ENCODE measurements at places on chromosomes 13 and 19.

DNA sequence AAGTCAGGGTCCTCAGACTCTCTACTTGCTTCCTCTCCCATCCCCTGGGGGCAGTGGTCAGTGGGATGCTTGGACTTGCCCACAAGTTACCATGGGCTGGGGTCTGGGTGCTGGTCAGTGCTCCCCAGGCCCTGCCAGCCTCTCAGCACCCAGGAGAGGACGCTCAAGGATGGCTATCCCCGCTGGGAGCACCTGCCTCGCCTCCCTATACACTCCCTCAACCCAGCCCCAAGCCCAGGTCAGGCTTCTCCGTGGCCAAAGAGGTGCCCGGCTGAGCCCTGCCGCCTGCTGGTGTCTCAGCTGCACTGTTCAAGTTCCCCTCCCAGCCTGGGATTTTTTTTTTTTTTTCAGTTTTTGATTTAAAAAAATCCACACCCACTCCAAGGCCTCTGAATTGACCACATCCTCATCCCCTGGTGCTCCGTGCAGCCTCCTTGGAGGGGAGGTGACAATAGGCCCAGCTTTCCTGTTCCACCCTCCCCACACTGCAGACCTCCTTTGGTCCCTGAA is 10.8 kb downstream of the F2RL3 start:
- DNase-seq, result peak; percentile 30

GRCh38 chr13:28538932-28539331 is 44.0 kb upstream of the FLT1 start:
- DNase-seq, result peak; percentile 18

- no peak for DNase-seq
Observed at GRCh38 chr13:112065521-112065866, 1.5 kb upstream of the SOX1 start.

DNA sequence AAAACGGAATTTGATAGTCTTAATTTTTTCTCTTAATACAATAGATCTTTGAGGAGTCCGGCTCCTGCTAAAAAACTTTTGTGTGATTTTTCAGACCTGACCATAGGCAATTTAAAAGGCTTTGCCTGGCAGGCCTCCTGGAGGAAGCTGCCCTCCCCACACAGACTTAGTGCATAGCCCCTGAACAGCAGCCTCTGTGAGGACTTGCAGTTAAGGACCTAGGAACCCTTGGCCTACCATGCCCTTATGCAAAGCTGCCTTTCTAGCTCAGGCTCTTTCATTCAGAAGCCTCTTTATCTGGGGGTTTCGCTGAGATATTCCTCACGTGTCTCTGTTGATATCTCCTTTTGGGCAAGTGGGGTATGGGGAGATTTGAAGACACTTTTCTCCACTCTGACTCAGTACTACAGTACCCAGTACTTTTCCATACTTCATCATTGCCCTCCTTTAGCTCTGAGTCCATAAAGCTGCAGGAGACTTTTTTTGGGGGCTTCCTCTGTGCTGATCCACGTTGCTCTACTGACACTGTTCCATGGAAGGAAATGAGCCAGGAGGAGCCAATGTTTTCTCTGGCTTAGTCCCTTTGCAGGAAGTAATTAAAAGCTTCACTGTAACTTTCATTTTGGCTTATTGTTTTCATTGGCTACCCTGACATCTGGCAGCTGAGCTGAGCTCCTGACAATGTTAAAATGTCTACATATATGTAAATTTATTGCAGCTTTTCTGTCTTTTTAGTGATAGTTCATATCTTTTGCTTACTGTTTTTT is 283.1 kb downstream of the TDRD3 start:
- DNase-seq, result no peak

DNA sequence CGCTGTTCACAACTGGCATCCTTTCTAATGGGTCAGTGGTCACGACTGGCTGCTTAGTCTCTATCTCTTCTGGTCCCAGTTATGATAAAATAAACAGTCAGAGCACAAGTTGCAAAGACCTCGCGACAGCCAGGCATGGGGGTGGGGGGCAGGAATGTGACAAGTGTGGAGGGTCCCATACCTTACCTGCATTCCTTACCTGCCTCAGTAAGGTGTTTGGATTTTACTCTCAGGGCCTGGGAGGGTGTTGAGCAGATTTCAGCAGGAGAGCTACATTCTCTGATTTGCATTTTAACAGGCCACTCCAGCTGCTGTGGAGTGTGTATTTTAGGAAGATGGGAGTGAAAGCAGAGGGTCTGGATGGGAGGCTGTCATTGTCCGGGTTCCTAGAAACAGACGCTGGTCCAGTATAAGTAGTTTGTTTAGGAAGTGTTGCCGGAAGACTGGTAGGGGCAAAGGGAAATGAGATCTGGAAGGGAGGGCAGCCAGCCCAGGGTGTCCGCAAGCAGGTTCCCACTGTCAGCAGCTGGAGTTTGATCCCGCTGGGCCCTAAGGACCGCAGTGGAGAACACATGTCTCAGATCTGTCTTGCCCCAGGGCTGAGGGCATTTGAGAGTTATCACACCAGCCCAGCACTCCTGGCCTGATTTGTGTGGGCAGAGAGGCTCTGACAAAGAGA is 920.0 kb downstream of the UQCRFS1 start:
- DNase-seq, result no peak

DNA sequence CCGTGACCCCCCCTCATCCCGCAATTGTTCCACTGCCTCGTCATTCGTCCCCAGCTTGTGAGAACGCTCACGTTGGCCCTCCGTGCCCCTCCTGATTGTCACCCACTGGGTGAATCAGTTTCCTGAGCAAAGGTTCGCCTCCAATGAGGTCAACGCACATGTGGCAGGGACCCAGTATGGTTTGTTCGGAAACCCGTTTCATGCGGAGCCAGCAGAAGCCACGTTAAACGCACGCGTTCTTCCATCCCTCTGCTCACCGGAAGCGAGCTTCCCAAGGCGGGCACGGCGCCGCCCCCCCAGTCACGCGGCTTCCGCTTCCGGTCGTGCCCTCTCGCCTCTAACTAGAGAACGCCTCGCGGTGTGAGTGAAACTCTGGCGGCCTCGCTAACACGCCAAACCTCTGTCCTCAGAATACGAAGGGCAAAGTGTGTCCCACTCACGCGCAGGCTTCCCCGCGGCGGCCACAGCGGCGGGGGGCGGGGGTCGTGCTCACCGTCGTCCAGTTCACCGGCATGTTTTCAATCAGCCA is 18.0 kb upstream of the CFAP97D2 start:
- DNase-seq, result no peak

- no peak for DNase-seq
Observed at GRCh38 chr13:31245598-31246373, 46.0 kb downstream of the B3GLCT start.

DNA sequence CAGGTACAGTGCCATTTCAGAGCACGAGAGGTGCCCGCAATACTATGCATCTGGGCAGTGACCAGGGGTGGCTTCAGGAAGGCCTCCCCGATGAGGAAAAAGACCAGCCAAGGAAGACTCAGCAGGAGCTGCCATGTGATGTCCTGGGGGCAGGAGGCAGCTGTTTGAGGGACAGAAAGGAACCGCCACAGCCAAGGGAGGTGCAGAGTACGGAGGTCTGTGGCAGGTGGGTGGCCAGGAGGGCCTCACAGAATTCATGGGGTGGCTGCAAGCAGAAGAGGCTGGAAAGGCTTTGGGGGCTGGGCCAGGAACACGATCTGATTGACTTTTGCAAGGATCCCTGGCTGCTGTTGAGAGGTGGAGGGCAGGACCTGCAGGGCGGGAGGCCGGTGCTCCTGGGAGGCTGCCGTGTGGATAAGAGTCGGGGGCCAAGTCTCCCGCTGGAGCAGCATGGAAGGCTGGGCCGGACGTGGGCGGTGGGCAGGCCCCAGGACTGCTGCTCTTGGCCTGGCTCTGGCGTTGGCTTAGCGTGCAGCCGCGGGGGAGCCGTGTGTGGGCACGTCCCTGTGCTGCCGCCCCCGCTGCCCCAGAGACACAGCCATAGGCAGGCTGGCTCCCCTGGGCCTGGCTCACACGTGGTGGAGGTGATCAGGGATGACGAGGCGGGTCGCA is 29.1 kb downstream of the CEBPA start:
- no peak for DNase-seq

GRCh38 chr13:59863621-59864020 is 300.1 kb downstream of the DIAPH3 start:
- no peak for DNase-seq

GRCh38 chr13:99749271-99750019 is 222.1 kb downstream of the ZIC5 start:
- DNase-seq, result no peak

DNA sequence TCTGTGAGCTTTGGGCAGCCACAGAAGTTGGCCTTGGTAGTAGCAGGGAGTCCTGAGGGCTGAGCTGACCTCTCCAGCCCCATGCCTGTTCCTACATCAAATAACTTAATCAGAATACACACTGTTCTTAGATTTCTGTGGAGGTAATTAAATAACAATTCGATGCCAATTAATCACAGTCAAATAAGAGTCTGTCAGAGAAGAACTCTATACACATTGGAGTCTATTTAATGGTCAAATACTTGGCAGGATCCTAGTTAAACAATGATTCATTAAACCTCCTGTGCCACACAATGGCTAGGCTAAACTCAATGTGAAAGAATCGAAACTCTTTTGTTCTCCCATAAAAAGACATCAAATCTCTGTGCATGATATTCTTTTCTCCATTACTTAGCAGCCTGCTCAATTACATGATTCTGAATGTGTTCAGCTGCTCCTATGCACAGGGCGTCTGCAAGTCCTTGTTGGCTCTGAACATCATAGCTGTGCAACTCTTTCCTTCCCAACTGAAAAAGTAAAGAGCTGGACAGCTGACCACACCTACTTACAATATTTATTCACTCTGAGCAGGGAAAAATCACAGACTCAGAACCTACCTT is 173.1 kb downstream of the ABCC4 start:
- no peak for DNase-seq

DNA sequence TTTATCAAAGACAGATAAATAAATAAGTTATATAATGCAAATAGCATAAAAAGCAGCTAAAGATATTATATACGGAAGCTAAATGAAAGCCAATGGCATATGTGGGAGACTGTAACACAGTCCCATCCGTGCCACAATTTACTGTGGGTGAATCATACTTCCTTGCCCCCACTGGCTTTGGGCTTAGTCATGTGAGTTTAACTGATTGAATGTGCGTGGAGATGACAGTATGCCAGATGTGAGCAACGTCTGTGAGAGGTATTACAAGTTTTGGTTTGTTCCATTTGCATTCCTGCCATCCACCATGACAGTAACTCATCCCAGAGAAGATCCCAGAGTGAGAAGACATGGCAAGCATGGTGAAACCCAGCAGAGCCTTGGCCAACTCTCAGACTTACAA is 340.0 kb downstream of the SUCLA2 start:
- no peak for DNase-seq

- DNase-seq, result no peak
Observed at GRCh38 chr13:26629260-26629825, 71.9 kb downstream of the WASF3 start.

DNA sequence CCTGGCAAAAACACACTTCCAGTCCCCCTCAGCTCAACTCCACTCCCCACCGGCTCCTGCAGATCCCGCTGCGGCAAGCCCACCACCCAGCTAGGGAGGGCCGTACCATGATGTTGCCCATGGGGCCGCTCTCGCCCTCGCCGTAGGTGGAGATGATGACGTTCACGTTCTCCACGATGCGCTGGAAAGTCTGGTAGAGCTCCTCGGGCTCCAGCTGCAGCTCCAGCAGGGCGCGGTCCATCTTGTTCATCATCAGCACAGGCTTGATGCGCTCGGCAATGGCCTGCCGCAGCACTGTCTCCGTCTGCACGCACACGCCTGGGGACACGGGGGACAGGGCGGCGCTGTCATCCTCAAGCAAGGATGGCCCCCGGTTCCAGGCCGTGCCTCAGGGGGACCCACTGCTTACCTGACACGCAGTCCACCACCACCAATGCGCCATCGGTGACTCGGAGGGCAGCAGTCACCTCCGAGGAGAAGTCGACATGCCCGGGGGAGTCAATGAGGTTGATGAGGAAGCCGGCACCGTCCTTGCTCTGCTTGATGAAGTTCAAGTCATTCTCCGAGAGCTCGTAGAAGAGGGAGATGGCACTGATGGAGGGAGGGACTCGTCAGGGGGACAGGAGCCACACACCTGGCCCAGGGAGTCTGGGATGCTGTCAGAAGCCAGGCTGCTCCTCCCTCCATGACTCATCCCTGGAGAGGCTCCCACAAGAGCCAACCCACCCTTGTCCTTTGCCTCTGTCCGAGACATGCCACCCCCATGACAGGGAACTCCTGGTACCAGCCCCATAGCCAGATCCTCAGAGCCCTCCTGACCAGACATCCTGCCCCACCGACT is 2.3 kb downstream of the EEF2 start:
- no peak for DNase-seq

DNA sequence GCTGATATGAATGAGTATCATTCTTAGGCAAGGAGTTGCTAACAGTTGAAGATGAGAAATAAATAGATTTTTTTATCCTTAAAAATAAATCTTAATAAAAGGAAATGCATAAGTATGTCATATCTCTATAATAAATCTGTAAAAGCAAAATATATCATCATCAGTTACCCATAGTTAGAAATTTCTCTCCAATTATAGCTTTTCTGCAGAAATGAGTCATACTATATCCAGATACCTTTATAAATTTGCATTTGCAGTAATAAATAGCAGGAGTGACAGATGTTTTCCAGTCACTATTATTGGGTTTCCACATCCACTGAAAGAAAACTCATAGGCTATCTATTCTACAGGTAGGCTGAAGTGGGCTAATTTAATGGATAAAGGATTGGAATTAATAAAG is 829.8 kb downstream of the PCDH9 start:
- no peak for DNase-seq

DNA sequence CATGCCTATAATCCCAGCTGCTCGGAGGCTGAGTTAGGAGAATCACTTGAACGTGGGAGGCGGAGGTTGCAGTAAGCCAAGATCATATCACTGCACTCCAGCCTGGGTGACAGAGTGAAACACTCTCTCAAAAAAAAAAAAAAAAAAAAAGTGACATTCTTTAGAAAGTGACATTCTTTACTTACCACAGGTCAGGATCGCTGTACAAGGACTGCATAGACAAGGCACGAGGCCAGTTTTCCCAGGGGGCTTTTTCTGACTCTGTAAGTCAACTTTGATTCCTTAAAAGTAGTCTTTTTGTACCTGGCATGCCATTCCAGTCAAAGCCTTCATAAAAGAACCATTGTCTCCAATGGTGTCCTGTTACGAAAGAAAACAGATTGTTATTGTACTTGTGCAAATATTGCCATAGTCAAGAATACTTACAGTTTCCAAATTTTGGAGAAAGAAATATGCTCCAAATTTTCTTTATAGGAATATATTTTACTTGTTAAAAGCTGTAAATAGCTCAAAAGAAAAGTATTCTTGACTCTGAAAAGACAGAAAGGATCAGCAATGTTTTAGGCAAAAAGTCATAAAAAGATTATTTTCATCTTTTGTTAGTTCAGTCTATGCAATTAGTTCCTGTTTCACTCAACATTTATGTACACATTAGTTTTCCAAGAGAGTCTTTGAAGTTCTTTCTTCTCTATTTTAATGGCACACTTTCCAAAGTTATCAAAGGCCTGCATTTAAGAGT is 39.3 kb downstream of the CEACAM1 start:
- no peak for DNase-seq

DNA sequence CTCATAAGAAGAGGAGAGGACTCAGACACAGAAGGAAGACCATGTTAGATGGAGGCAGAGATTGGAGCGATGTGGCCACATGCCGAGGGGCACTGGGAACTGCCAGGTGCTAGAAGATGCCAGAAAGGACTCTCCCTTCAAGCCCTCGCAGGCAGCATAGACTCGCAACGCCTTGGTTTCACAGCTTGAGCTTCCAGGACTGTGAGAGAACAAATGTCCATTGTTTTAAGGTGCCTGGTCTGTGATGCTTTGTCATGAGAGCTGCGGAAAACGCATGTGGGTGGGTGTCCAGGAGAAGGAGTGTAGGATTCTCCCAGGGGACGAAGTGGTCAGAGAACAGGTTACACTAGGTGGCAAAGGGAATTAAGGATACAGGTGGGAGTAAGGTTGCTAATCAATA is 125.9 kb upstream of the USP29 start:
- no peak for DNase-seq

Data from activated CD4-positive, alpha-beta T cell treated with anti-CD3 and anti-CD28 coated beads, Interleukin-2, amount 50 U/mL, for 16 hours (primary cell).